ENCODE measurements at places on chromosomes 12 and 14.

DNA sequence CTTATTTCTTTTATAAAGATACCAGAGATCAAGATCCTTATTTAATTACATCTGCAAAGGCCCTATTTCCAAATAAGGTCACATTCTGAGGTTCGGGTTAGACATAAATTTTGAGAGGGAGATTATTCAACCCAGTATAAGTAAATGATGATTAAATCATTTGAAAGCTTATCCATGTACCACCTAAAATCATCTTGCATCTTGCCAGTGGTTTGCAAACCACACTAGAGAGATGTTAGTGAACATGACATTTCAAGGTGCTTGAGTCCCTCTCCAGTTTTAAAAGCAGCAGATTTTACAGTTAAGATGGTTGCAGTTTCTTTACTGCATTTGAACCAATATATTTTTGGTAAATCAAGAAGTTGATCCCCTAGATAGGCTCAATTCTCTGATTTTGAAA is 49.9 kb upstream of the TMPO start:
- no peak for DNase-seq

DNA sequence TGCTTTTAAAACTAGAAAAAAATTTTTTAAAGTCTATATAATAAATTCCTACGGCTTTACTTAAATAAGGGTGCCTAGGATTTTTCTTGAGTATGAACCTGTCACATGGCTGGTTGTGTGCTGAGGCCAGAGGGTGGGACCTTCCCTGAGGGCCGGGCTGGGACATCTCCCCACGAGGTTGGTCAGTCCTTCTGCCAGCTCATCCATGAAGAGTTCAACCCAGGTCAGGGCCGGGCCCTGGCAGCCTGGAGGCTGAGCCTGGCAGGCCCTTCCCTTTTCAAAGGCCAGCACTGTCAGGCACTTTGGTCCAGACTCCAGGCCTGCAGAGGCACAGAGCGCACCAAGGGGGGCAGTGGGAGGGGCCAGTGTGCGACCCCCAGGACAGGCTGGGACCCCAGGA is 31.7 kb downstream of the TNFAIP2 start:
- no peak for DNase-seq

DNA sequence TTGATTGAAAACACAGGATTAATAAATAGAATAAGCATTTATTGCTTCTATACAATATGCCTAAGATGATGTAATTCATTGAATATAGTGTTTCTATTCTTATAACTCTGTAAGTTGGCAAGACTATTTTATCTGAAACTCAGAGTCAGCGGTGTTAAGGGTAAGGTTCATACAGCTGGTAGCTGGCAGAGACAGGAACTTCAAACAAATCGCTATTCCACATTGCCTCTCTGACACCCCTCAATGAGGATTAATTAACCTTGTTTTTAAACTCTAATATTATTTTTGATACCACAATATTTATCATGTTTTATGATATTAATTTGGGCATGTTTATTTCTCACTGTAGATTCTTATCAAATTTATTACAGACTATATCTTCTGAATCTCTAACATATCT is 323.4 kb downstream of the ACSS3 start:
- no peak for DNase-seq

- DNase-seq: no peak
Measured at GRCh38 chr12:118680356-118680963, 300.9 kb upstream of the SRRM4 start.

DNA sequence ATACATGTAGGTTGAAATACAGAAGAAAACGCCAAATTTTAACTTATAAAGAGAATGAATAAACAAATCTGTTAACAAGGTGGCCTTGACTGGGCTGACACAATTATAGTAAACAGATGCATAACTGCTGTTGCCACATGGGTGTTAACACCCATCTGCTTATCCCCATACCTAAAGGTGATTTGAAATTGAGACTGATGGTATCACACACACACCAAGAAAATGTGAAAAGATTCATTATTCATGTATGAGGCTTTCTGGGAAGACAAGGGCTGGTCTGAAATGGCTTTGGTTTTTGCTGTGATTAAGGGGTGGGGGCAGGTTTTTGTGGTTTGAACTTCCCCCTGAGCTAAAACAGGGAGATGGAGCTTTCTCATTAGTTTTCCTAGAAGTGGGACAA is 156.6 kb downstream of the SYT10 start:
- no peak for DNase-seq

- no peak for DNase-seq
Measured at GRCh38 chr14:68305738-68306137, 486.2 kb downstream of the RAD51B start.

DNA sequence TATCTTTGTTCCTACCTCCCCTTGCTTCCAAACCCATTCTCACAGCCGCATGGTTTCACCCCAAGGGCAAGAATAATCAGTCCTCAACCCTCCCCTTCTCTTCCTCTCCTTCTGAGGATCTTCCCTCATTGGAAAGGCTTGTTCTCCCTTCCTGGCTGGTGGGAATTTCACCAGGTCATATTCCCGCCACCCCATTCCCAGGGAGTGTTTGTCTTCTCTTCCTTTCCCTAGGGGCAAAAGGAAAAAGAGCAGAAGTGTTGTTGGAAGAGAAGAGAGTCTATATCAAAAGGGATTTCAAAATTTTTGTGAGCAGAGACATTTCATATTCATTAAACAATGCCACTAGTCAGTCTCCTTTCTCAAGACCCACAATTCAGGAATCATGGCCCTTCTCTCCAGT is 176.9 kb downstream of the ANO2 start:
- no peak for DNase-seq

GRCh38 chr14:52877628-52878027 is 73.2 kb downstream of the FERMT2 start:
- no peak for DNase-seq

GRCh38 chr14:52690983-52691760 is 4.2 kb downstream of the ERO1A start:
- no peak for DNase-seq

- no peak for DNase-seq
Measured at GRCh38 chr12:120849765-120850164, 54.4 kb downstream of the SPPL3 start.

DNA sequence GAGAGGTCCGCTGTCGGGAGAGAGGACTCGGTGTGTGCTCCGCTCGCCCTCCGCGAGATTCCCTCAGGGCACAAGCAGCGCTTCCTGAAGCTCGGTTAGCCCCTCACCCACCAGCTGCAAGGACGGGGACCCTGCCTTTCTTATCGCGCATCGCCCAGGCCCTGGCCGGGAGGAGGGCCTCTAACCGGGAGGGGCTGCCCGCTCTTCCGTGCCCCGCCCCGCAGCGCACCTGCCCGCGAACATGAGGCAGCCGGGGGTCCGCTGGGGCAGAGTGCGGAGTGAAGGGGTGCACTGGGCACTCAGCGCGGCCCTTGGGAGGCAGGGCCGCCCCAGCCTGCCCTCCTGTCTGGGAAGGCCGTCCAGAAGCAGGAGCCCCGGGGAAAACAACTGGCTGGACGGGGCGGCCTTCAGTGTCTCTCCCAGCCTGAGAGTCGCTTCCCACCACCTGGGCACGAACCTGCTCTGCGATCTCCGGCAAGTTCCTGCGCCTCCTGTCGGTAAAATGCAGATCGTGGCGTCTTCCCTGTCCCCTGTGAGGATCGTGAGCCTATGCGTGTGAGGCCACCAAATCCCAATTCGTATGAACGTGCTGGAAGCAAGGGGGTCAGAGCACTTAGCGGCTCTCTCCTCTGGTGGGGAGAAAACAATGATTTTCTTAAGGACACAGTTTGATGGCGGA is 28.0 kb upstream of the ADIPOR2 start:
- DNase-seq: peak; percentile 87

- DNase-seq: no peak
Measured at GRCh38 chr14:102293781-102294180, 11.2 kb downstream of the MOK start.

GRCh38 chr12:93288626-93289025 is 89.1 kb upstream of the NUDT4 start:
- no peak for DNase-seq

- DNase-seq: peak; percentile 83
Measured at GRCh38 chr12:5965950-5966383, 20.9 kb upstream of the ANO2 start.

DNA sequence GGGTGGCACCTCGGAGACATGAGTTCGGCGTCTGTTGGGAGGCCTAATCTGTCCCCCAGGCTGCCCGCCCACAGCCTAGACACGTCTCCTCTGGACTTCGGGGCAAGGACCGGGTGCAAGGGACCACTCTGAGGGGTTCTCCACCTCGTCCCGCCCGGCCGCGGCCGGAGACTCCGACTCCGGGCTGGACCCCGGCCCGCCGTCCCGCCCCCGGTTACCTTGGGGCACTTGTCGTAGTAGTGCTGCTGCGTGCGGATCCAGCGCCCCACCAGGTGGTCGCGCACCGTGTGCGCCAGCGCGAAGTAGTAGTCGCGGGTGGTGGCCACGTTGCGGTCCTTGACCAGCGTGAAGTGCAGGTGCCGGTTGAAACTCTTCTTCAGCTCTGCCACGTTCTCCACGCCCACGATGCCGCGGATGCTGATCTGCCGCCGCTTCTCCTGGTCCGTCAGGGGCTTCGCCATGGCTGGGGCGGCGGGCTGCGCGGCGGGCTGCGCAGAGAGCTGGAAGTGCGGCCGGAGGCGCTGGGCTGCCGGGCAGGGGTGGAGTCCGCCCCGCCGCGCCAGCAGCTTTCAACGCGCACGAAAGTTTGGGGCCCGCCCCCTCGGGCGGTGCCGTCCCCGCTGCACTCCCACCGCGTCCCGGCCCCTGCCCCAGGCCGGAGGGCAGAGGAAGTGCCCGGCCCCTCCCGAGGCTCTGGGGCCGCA is at the start of gene PYGL:
Gene PYGL (minus strand): TSS at position 541 of the 704 bp plus-strand sequence. CDS start 80 bp downstream, at position 461.
- DNase-seq: peak; percentile 84

- no peak for DNase-seq
Measured at GRCh38 chr12:123936956-123937706, 35.5 kb downstream of the CCDC92 start.

- DNase-seq: no peak
Measured at GRCh38 chr12:100403446-100403845, 46.6 kb downstream of the SLC17A8 start.

- no peak for DNase-seq
Measured at GRCh38 chr12:96183734-96184370, 10.3 kb upstream of the ELK3 start.

- DNase-seq: no peak
Measured at GRCh38 chr12:126243814-126244440, 1178.7 kb downstream of the AACS start.

DNA sequence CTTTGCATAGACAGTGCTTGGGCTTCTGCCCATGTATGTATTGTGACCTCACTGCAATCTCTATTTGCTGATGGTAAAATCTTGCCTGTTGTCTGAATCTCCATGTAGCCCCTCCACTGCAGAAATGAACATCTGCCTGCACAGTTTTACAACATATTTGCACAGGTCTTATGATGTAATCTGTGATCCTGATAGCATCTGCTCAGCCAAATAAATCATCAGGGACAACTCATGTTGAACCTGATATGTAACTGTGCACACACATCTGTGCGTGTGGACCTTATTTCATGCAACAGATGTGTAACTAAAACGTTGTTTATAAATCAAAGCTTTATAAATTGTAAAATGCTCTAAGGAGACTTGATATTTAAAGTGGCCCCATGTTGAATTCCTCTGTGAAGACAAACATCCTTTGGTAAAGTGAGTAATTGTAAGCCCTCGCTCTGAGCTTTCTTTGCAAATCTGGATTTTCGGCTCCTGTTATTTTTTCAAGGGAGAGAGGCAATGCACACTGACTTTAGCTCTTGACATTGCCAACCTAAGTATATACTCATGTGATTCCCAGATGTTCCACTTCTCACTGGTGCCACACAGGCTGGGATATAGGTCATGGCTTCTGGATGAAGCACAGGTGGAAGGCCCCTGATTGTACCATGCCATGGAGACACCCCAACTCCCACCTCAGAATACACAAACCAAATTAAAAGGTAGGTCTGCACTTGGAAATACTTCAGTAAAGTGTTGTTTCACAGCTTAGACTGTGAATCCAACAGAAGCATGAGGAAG is 371.3 kb downstream of the GRIN2B start:
- DNase-seq: no peak

DNA sequence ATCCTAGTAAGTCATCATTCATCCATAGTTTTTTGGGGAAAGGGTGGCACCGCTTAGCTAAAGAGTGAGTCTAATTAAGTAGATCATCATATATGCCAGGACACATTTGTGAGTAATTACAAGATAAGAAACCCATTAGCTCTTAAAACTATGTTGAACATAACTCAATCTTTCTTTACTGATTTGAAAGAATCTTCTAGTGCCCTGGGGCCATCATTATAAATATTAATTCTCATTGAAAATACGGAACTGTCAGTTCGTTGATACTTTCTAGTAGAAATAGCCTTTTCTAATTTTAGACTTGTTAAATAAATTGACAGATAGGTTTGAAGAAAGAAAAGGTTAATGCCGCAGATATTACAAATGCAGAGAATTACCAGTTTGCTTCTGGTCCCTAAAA is 312.6 kb downstream of the NELL2 start:
- DNase-seq: no peak

GRCh38 chr14:93332397-93332852 is 411 bp downstream of the BTBD7 start:
- DNase-seq: peak; percentile 81

- DNase-seq: no peak
Measured at GRCh38 chr14:33758547-33758946, 192.3 kb downstream of the EGLN3 start.

GRCh38 chr12:131806674-131807073 is 21.5 kb upstream of the MMP17 start:
- DNase-seq: no peak

GRCh38 chr14:69882915-69883314 is 3.7 kb downstream of the SMOC1 start:
- no peak for DNase-seq

DNA sequence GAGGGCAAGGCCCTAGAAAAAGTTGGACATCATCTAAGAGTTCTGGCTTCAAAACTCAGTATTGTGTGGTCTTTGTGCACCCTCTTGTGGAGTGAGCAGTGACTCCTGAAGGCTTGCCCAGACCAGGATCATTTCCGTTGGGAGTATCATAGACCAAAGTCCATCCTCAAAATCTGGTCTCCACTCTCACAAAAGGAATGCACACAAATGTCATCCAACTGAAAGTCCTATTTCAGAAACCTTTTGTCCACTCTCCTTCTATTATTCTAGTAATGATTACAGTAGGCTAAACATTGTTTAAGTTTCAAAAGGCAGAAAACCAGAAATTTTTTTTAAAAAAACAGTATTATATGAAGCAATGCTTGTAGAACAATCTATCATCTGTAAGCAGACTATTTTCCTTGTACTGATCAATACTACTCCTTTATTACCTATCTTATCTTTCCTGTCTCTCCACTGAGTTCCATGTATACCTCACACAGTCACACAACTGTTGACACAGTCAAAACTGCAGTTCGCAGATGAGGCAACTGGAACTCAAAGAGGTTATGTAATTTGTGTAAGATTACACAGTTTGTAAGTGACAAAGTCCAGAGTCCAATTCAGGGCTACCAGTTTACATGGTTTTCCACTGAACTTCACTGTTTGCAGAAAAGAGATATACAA is 41.4 kb downstream of the COX16 start:
- DNase-seq: peak; percentile 54

GRCh38 chr12:43154498-43155045 is 397.4 kb downstream of the ADAMTS20 start:
- DNase-seq: no peak
